NCI-H446 (cell line): ENCODE measurements at places on chromosomes 3 and 15.

GRCh38 chr15:70164156-70164900 lies 66.6 kb upstream of the TLE3 start:
- no peak for DNase-seq

DNA sequence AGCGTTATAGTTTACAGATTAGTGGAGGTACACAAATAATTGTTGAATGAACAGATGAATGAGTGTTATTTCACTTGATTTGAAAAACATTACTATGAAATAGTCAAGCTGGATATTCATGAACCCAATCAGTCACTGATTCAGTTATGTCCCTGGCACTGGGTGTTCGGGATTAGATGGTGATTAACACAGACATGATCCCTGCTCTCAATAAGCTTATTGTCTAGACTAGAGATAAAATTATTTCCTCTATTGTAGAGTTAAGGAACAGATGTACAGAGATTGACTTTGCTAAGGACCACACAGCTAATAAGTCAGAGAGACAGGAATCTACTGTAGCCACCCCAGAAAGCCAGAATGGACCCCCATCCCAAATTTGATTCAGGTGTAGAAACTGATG lies 963 bp downstream of the GRAMD1C start:
- DNase-seq = no peak

GRCh38 chr15:42591238-42591934 lies 16.0 kb downstream of the STARD9 start:
- peak; percentile 2 for DNase-seq

GRCh38 chr3:177449360-177450006 lies 252.2 kb upstream of the TBL1XR1 start:
- DNase-seq = no peak

- DNase-seq = peak; percentile 7
These were observed 928.3 kb downstream of the NSUN3 start for GRCh38 chr3:94990952-94991705.

- DNase-seq = no peak
These were observed 18.5 kb downstream of the GLDN start for GRCh38 chr15:51359981-51360380.

GRCh38 chr3:4821338-4821737 lies 157.9 kb upstream of the BHLHE40 start:
- no peak for DNase-seq

DNA sequence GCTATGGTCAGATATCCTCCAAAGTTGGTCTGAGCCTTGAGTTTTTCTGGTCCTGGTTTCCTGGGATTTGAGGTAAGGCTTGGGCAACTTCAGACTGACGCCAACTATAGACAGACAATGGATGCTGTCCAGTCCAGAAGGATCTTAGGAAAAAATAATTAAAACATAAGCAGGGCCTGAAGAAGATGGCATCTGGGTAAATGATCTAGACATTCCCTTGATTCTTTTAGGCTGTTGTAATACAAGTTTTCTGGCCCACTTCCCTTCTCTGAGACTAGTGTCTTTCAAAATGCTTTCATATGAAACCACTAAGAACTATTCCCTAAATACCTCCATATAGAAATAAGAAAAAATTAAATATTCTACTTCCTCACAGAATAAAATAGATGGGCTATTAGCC lies 47.7 kb upstream of the PLXND1 start:
- DNase-seq = no peak

GRCh38 chr3:197490098-197491058 lies 65.4 kb downstream of the BDH1 start:
- no peak for DNase-seq

GRCh38 chr15:74977599-74977998 lies 17.8 kb upstream of the SCAMP5 start:
- no peak for DNase-seq

DNA sequence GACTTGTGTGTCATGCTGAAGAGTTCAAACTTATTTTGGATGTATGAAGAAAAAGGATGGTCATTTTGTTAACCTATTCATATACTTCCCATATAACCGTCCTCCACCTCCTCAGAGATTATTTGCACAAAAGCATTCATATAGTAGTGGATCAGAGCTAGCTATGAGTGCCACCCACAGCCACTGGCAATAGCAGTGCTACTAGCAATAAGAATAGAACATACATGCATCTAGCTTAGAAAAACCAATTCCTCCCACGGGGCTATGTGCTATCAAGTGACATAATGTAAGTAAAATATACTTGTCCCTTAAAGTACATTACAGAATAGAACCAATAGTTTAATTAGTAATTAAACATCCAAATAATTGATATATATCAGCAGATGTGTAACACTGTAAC lies 10.3 kb upstream of the ZBED2 start:
- DNase-seq = no peak

- no peak for DNase-seq
These were observed 23.4 kb downstream of the DZIP1L start for GRCh38 chr3:138092023-138092422.

DNA sequence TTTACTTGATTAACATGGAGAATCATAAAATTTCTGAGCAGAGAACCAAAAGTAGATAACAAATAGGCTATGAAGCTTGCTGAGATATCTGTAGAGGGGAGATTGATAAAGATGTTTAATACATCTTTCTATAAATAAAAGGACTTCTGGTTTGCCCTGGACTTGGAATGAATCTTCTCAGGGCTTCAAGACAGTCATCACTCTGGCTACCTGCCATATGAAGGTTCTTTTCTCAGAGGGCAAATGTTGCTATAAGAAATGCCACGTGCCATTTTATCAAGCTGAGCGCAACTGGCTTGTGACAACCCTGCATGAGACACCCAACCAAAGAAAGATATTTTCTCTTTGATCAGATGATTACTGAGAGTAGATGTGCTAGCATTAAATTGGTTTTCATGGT lies 192.5 kb downstream of the WNT5A start:
- no peak for DNase-seq

DNA sequence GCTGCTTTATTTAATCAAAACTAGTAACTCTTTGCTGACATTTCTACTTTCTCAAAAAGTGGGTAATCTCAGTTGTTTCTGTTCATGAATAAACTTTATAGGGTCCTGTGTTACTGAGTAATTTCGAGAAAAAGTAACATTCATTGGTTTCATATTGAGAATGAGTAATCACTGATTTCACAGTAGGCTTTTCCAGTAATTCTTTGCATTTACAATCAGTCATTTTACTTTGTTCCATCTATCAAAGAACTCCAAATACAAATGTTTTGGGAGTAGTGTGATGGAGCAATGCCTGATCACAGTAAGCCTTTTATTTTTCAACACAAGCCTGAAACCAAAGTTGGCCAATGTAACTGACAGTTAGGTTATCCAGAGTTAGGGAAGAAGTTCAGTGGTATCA lies 353.6 kb downstream of the ULK4 start:
- no peak for DNase-seq

GRCh38 chr3:18054625-18055024 lies 312.2 kb upstream of the TBC1D5 start:
- no peak for DNase-seq

- no peak for DNase-seq
These were observed 38.6 kb upstream of the APH1B start for GRCh38 chr15:63238796-63239195.

DNA sequence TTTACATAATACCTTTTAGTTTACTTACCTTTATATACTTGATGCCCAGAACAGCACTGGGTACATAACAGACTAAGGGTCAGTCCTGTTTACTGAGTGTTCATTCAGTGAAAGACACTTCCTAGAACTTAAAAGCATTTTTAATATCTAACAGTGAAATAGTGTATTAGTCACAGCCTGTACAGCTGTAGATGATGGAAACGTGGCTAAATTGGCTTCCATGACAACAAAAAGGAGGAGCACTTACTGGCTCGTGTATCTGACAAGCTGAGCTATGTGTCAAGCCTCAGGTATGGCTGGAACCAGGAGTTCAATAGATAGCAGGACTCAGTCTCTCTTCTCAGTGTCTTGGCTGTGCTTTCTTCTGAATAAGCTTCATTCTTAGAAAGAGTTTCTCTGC lies 40.2 kb downstream of the CMTM8 start:
- DNase-seq = no peak

DNA sequence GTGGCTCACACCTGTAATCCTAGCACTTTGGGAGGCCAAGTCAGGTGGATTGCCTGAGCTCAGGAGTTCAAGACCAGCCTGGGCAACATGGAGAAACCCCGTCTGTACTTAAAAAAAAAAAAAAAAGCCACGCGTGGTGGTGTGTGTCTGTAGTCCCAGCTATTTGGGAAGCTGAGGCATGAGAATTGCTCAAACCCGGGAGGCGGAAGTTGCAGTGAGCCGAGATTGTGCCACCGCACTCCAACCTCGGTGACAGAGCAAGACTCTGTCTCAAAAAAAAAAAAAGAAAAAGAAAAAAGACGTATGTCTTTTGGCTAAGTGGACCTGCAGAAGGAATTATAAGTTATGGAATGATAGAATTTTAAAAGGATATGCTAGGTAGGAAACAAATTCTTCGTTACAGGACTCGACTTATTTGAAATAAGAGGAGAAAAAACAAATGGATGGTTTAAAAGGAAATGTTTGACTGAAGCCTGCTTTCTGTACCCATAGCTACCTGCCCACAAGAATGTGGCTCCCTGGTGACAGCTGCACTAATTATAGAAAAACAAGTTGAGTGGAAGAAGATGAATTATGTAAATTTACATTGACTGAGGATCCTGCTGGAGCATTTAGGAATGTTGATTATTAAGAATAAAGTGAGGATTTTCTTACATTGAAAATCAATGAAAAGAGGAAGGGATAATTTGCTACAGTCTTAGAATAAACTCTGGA lies 36.0 kb upstream of the SKIL start:
- DNase-seq = no peak

GRCh38 chr3:187994221-187995042 lies 159.5 kb upstream of the LPP start:
- no peak for DNase-seq

DNA sequence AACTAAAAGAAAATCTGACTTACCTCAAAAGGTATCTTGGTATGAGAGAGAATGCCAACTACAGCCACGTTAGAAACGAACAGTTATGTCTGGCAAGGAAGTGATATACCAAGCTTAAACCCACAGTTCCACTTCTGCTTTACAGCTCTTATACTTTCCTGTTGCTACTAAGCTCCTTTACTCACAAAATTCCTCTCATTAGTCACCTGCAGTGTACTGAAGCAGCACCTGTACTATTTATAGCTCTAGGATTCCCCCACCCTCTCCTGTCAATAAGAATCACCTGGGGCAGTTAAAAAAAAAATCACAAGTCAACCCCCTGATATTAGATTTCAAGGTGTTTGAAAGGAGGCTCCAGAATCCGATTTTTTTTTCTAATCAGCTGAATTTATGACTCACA lies 2.9 kb upstream of the TMEM266 start:
- DNase-seq = no peak

- no peak for DNase-seq
These were observed 157.0 kb downstream of the GABRB3 start for GRCh38 chr15:26615927-26616302.

DNA sequence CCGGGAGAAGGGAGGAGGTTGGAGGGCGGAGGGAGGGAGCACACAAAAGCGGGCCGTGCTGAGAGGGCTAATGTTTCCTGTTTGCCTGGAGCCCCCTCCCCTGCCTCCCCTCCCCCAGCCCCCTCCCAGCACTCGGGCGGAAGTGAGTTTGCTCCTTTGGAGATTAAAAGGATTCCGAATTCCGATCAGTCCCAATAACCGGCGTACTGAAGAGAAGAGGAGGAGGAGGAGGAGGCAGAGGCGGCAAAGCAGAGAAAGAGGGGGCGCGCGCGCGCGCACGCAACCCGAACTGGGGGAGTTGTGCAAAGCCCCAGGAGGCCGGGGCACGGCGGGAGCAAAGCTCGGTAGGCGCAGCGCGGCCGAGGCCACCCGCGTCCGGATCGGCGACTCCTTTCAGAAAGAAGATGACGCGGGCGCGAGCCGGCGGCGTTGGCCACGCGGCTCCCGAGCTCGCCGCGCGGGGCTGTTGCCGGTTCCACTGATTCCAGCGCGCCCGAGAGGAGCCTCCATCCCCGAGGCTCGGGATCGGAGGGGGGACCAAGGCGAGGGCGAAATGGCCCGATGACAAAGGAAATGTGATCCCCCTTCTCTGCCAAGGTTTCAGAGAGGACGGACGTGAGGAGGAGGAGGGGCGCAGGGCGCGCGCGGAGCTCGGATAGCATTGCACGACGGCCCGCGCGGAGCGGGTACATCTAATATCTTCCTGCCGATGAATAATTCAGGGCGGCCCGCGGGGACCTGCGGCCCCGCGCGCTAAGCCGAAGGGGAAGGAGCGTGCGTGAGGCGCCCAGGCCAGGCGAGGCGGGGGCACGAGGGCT lies 1.1 kb upstream of the TRIM71 start:
- no peak for DNase-seq

- no peak for DNase-seq
These were observed 18.2 kb upstream of the EHHADH start for GRCh38 chr3:185272033-185272432.
